Effector CD4-positive, alpha-beta T cell (primary cell): ENCODE measurements at places on chromosomes 7 and 10.

GRCh38 chr10:124025152-124025551 is 68.2 kb downstream of the CHST15 start:
- no peak for DNase-seq

GRCh38 chr7:100951172-100951571 is 1.8 kb downstream of the MUC3A start:
- no peak for DNase-seq

DNA sequence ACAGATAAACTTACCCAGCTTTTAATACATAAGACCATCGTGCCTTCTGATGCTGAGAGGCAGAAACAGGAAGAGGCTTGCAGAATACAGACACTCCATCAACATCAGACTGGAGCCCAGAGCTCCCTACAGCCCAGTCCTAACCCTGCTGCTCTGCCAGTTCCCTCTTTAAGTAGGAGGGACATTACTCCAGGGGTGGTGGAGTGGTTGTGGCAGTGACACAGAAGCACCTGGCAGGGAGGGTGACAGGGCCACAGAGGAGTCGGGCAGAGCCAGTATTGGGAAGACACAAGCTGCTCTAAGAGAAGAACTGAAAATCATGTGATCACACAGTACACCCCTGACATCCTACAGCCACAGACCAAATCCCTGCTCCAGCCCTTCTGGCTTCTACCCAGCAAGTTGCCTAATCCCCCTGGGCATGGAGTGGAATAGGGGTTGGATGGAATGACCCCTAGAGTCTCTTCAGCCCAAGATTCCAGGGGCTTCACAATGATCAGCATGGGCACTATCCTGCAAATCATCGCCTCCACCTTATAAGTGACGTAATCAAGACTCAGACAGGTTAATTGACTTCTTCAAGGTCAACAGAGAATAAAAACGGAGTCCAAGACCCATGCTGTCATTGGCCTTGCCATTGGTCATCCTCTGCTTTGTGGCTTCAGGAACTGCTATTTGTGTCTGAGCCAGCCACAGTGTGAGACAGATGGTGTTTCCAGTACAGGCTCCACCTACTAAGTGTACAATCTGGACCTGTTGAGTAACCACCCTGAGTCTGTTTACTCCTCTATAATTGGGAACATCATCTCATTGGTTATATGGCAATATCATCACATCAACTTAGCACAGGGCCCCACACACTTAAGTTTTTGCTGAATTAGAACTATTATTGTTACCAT is 61.1 kb upstream of the ZMIZ1 start:
- DNase-seq = no peak

DNA sequence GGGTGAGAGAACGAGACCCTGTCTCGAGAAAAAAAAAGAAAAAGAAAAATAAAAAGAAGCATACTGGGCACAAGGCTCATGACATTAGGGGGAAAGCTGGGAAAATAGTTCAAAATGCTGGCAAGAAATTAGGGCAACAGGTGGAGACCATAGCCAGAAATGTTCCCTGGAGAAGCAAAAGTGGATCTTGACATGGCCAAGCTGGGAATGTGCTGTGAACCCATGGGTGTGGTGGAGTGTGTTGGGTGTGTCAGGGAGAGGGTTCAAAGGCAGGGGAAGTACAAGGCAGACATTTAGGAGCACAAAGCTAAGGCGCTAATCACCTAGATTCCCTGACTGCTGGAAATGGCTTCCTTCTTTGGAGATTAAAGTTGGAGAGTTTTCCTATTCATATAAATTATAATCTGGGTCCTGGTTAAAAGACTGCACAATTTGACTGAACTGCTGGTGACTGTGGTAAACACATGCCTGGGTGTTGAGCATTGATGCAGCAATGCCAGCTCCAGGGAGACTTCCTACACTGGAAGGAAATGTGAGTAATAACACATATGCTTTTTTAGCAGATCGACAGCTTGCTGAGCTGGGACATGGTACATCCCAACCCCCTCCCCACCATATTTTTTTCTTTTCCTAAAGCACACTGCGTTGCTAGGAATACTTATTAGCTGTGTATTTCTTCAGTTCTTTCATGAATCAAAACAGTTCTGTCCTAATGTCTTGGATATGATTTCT is 70.1 kb upstream of the ARHGAP21 start:
- no peak for DNase-seq

DNA sequence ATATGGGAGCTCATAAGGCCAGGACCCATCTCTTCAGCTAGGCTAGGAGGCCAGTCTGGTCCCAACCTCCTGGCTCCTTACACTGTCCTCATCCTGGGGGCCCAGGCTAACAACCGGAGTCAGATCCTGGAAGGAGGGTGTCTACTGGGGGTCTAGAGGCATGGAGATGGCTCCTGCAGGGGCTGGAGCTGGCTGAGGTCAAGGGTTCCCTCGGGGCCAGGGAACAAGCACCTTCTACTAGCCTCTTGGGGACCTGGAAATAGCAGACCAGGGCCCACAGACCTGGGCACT is 37.2 kb downstream of the CLRN3 start:
- no peak for DNase-seq

- no peak for DNase-seq
These were observed 211.7 kb downstream of the CCSER2 start for GRCh38 chr10:84540022-84540616.

- no peak for DNase-seq
These were observed 1.1 kb upstream of the NPS start for GRCh38 chr10:127548022-127548421.

DNA sequence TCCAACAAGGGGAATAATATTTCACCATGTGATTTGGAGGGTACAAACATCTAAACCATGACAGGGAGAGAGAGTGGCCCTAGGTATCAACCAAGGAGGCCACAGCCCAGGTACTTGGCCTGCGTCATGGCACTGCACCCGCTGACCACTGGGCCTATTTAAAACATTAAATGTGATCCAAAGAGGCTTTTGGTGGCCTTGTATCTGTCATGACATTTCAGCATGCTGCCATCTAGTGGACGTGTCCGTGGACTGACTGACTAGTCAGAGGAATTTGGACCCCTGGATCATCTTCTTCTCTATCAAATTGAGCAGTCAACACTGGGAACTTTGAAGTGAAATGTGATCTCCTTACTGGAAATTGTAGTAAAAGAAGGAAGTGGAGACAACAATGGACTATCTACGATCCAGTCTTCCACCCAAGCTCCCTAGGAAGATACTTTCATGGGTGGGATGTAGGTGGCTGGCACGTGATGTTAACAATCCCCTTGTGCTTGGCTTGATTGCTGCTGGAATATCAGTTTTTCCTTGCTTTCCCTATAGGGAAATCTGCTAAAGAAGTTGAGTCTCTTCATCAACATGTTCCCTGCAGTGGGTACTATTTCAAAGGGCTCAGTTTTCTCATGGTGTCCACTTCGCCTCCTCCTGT is 24.6 kb upstream of the ITGA8 start:
- DNase-seq = peak; percentile 8

- DNase-seq = no peak
These were observed 168.6 kb downstream of the GFRA1 start for GRCh38 chr10:116104210-116104932.

DNA sequence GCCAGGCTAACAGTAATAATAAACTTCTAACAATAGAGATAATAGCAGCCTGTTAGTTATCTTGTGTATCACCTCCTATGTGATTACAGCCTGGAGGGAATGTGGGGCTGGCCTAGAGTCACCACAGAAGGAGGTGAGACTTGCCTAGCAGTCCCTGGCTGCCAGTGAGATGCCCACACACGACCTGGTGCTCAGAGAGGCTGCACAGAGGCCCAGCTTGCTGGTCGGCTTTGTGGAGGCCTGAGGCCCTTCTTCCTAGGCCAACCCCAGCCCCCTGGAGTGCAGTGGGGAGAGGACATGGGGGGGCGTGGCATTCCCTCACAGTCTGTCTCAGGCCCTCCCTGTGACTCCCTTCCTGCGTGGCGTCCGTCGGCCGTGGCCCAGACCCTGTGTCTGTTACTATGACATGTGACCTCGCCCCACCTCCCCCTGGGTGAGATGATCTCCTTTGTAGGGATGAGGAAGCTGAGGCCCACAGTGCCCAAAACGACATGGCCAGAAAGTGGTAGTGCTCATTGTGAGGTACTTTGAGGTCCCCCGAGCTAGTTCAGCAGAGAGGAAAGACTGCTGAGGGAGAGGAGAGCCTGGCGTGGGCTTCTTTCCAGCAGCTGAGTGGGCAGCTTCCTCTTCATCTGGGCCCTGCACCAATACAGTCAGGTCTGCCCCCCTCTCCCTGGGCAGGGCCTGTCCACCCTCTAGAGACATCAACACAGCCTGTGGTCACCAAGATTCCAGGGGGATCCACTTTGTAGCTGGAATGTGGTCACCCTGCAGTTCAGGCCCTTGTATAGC is 29.7 kb downstream of the UNC5B start:
- no peak for DNase-seq

GRCh38 chr7:42145539-42145938 is 91.5 kb downstream of the GLI3 start:
- DNase-seq = no peak

DNA sequence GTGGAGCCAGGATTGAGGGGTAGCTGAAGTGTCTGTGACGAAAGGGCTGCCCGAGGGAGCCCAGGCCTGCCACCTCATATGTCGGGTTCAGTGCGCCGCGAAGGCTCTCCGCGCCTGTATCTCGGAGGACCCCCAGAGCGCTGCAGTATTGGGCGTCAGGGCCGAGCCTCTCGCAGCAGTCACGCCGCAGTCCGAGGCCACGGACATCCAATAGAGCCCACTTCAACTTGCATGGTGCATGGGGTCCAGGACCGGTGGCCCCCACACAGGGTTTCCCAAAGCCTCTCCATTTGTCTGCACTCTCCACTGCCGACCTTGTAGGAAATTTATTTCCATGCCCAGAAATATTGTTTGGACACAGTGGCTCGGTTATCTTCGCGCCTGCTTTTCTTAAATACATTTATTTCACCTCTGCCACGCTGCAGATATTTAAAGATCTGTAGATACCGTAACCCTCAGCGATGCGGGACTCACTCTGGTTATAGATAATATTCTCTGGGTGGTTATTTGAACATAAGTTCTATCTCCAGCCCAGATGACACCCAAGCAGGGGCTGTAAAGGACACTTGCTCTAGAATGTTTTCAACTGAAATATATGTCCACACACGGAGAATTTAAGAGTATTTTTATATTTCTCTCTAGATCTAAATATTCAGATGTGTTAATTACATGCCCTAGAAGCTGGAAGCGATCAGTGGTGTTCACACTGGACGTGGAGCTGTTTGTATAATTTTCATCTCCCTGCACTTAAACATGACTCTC is 5.1 kb upstream of the ZNF503 start:
- no peak for DNase-seq

- no peak for DNase-seq
These were observed 49.0 kb downstream of the PRR15 start for GRCh38 chr7:29612596-29612995.

GRCh38 chr7:126727930-126728391 is 524.8 kb downstream of the GRM8 start:
- no peak for DNase-seq

GRCh38 chr7:125136755-125137532 is 207.3 kb upstream of the POT1 start:
- no peak for DNase-seq

- no peak for DNase-seq
These were observed 29.0 kb downstream of the TRIM8 start for GRCh38 chr10:102673236-102673818.

GRCh38 chr7:139711991-139712743 is 65.6 kb downstream of the HIPK2 start:
- no peak for DNase-seq

DNA sequence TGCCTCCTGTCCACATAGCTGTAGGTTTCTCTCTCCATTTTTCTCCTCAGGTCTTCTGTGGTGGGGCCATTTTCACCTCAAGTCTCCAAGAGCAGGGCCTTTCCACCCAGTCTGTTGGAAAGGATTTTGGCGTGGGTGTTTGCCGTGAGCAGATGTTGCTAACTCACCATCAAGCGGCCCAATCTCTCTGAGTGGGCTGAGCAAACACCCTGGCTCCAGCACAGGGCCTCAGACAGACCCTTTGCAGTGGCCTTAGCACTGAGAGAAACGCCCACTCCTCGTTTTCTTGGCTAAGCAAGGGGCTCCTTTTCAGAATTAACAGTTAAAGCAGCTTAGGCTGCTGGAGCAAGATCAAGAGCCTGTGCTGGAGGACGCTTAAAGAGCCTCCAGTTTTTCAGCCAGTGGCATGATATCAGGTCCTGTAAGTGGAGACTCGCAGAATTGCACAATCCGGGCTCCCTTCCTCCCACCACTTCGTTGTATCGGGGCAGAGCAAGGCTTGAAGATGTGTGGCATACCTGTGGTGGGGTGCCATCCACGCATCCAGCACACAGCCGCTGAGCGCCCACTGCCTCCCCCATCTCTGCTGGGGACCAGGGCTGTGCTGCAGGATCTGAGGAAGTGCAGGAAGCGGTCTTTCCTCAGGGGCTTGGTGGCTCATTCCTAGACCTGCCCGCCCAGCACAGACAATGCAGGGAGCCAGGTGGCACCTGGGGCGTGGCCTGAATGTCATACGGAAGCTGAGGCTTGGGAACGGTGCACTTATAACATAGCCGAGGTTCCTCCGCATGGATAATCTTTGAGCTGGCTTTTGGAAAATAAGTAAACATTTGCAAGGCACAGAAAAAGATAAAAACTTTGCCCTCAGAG is 142.7 kb downstream of the ADARB2 start:
- DNase-seq = no peak

GRCh38 chr7:156892081-156892800 is 742 bp downstream of the LMBR1 start:
- peak; percentile 56 for DNase-seq

- no peak for DNase-seq
These were observed 213.0 kb upstream of the INHBA start for GRCh38 chr7:41915871-41916270.

DNA sequence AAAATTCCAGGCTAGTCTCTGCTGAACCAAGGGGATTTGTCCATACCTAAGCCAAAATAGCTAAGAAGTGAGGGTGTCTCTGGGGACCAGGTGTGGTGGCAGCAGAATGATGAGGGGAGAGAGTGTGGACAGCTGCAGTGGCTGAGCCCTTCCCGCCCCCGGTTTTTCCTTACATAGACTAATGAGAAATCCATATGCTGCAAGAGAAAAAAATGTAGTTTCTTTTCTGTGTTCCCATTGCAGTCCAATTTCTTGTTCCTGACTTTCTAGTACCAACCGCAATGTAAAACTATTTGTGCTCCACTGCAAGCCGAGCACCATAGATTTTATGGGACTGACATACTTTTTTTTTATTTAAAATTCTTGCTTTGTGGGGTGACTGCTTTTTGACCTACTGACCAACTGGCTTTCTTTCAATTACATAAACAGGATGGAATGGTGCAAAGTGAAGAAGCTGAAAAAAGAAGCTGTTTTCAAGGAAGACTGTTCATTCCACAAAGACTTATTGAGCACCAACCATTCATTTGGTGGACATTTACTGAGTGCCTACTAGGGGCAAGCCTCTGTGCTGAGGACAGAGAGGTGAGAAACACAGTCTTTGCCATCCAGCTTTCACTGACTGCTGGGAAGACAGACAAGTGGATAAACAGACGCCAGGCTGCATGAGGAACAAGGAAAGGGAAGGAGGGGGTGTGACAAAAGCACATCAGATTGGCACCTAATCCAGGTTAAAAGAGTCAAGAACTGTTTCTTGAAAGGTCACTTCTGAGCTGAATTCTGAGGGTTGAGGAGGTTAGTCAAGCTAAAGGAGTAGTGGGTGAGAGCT is 9.8 kb downstream of the CEP41 start:
- DNase-seq = no peak
